ENCODE measurements at places on chromosomes 6 and 20. TPM values are rescaled to one million over a fixed set of nuclear protein-coding genes. Genes with fewer than 3 reads are reported as not detected.

NFATC2 gene
- 11.4 TPM for total RNA-seq

TUBB1 gene
- 0.09 TPM for total RNA-seq

RPS21 gene
- total RNA-seq: 968 TPM

ULBP1 gene
- 0.09 TPM for total RNA-seq

ZCCHC3 gene
- 16.7 TPM for total RNA-seq

C6orf15 gene
- total RNA-seq: not detected

CALHM6 gene
- 4.8 TPM for total RNA-seq

FAXC gene
- 7.3 TPM for total RNA-seq

KHDC1L gene
- not detected for total RNA-seq

FAM83D gene
- 48.3 TPM for total RNA-seq

ANGPT4 gene
- total RNA-seq: 0.20 TPM

MMP24 gene
- 1.6 TPM for total RNA-seq

OPN5 gene
- not detected for total RNA-seq

SCP2D1 gene
- not detected for total RNA-seq

NKAPL gene
- total RNA-seq: 1.9 TPM

FKBP1C gene
- total RNA-seq: 1.1 TPM

CTCFL gene
- 0.17 TPM for total RNA-seq

INSM1 gene
- not detected for total RNA-seq
